ENCODE measurements at places on chromosomes 4 and X. TPM values are rescaled to one million over a fixed set of nuclear protein-coding genes. Genes with fewer than 3 reads are reported as not detected.

DNA sequence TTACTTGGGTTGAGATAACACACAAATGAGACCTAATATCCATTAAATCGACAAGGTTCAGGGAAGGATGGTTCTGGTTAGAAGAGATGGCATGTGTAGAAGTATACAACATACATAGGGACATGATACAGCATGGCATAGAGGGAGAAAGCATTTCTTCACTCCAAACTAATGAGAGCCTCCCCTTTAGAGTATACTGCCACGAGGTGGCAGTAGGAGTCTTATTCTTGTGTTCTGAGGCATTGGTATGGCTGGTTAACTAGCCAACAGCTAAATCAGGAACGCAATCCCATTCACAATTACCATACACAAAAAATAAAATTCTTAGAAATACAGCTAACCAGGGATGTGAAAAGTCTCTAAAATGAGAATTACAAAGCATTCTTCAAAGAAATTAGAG, 29.1 kb upstream of the TRO start:
- peak; percentile 74 for ATAC-seq

DNA sequence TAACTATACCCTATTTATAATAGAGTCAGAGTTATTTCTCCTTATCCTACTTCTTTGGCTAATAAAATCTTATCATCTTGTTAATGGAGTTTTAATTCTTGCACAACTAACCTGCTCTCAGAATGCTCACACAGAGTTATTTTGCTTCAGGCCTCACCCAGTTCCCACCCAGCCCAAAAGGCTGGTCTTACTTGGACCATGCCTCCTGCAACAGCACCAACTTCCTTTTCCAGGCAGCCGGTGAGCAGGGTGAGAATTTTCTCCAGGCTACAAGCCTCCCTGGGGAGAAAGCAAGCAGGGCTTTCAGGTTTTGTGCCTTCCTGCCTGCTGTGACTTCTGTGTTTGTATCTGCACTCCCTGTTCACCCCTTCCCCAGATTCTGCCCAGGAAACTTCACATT, 29.1 kb upstream of the BANK1 start:
- ATAC-seq: no peak

- no peak for ATAC-seq
Observed at GRCh38 chr4:25481648-25482047, 104.6 kb downstream of the ANAPC4 start.

The DCAF12L2 gene
- 3.4 TPM for total RNA-seq

DNA sequence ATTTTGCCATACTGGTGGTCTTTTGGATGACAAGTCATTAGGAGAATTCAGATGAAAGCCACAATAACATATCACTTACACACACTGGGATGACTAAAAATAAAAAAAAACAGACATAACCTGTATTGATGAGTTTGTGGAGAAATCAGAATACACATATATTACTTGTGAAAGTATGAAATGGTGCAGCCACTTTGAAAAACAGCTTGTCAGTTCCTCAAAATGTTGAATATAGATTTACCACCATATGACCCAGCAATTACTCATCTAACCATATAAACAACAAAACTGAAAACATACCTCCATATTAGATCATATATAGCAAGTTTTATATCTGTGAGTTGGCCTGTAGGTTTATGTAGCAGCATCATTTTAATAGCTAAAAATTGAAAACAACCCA, 608.7 kb downstream of the TLL1 start:
- no peak for ATAC-seq

DNA sequence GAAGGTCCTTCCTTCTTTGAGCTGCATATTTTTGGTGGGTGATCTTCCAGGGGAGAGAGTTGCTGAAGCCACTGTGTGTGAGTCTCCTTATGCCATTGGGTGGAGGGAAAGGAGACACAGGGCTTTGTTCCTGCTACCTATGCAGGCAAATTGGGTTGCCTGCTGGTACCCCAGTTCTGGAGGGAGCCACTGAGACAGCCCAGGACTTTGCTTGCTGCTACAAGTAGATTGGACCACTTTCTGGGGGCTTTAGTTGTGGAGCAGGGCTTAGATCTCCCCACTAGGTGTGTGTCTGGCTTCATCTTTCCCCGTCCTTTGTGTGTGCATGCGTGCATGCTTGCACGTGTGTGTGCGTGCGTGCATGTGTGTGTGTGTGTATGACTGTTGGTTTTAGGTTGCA, 10.0 kb downstream of the CITED1 start:
- ATAC-seq: no peak

GRCh38 chrX:10932842-10933440, 178.2 kb upstream of the HCCS start:
- no peak for ATAC-seq

DNA sequence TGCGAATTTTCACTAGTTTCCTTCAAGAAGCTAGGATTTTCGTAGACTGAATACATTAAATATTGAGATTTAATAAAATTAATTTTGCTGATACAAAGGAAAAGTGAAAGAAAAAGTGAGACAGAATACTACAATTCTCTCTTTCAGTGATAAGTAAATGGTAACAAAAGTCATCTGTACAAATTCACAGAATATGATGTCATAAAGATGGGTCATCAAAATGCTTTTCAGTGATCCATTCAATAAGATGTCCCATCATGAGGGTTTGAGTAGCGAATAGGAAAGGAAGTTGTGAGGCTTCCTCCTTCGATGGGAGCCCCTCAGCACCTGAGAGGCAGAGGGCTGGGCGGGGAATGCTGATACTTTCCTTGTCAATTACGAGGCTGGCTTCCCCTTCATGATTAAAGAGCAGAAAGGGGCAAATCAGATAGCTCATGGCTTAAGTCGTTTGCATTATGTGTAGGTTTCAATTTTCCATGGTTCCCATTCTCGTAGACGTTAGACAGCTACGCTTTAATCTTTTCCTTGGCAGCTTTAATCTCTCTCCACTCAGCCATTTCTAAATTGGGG, 108.8 kb upstream of the SORBS2 start:
- no peak for ATAC-seq

DNA sequence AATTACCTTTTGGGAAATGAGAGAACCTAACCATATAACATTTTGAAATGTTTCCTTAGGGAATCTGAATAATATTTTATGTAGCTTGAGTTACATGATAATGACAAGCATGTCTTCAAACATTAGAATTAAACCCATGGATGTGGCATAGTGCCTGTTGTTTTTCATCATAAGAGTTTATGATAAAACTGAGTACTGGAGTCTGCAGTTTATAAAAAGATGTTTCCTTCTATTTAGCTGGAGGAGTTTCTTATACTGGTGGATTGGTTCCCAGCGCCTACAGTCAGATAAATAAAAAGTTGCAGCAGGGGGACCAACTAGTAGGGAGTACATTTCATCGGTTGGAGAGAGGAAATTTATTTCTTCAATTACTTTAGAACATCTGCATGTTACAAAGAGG, 70.1 kb upstream of the PCDH18 start:
- no peak for ATAC-seq

The NKX3-2 gene
- 0.43 TPM for total RNA-seq

The GAGE2A gene
- total RNA-seq: not detected

DNA sequence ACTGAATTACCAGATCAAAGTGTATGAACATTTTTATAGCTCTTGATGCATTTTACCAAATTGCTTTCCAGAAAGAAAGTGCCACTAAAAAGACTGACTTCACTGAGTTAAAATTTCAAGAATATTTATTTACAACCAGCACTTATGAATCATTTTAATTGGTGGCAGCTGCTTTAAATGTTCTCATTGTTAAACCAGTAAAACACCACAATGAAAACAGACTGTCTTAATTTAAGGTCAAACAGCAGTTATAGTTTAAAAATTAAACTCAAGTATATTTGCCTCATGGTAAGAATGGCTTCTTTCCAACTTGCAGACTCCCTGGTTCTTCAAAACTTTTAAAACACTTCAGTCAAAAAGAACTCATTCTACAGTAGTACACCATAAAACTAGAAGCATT, 36.9 kb downstream of the AMMECR1 start:
- ATAC-seq: no peak

The FMR1NB gene
- not detected for total RNA-seq

DNA sequence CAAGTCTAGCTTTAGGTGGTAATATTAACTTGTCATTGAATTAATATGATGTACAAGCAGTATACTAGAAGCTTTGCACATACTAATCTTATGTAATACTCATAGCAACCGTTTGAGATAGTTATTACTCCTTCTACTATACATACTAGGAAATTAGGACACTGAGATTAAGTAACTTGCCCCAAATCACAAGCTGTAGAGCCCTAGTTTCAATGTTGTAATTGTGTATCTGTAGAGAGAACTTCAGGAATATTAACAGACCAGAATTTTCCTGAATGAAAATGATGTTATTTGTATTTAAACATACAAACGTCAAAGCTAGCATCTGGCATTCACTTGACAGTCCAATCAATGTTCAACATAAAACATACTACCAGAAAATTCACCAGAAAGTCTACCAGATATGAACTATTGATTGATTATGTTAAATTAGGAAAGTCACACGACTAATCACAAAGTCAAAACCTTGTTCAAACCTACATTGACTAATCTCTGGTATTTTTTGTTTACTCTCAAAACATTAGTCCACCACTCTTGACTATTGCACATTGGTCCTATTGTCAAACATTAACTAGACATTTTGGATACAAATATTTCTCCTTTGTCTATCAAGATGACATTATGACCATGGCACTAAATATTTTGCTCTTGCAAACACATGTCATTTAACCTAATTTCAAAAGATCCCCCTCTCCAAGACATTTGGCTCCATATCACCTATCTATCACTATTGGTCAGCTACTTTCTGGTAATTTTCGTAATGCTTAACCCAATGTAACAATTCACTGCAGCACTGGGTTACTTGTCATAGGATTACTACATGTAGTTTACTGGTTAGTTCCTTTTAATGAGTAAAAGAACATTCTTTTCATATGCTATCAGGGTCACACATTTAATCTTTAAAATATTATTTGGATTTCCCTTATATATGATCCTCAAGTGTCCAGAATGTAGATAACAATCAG, 100.7 kb downstream of the GPC3 start:
- ATAC-seq: no peak

The KLF8 gene
- 26.6 TPM for total RNA-seq

The IDS gene
- total RNA-seq: 55.4 TPM

- ATAC-seq: peak; percentile 65
Observed at GRCh38 chr4:1592068-1592708, 91.9 kb downstream of the FAM53A start.

The RLIM gene
- total RNA-seq: 48.0 TPM

DNA sequence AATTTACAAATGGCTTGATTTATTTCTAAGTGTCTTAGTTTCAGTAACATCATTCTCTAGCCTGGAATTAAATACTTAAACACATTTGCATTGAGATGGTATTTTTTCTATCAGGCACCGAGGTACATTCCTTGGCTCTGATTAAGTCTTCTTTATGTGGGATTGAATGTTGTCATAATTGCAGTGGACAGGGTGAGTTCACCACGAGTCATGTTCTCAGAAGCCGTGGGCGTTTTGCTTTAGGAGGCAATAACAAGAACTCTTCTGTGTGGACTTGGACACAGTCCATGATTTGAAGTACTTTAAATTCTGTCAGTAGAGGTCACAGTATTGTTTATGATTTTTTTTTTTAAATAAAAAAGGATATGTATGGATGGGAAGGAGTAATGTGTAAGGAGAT, 57.1 kb upstream of the EFHC2 start:
- peak; percentile 43 for ATAC-seq

DNA sequence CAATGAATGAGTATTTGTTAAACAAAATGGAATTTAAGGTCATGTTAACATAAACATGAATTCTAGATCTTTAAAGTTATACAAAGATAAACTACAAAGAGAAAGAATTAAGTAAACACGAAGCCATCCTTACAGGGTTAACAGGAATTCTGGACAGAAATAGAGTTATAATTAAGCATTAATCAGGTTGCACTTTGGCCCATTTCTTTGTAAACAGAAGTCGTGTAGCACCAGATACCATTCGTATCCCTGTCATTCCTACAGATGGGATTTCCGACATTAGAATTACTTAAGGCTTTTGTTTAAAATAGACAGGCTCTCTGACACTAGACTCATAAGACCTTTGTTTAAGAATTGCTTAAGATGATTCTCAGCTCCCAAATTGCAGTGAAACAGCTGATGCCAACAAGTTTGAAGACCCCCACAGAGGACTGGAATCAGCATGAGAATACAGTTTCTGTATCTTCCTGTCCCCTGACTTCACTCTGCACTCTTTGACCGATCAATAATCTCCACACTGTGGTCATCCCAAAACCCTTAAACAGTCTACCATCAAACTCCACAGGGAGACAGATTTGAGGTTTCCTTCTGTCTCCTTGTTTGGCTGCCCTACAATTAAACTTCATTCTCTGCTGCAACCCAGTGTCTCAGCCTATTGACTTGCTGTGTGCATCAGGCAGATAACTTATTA, 22.3 kb upstream of the TMEM150C start:
- ATAC-seq: no peak

The XAGE1A gene
- total RNA-seq: not detected

DNA sequence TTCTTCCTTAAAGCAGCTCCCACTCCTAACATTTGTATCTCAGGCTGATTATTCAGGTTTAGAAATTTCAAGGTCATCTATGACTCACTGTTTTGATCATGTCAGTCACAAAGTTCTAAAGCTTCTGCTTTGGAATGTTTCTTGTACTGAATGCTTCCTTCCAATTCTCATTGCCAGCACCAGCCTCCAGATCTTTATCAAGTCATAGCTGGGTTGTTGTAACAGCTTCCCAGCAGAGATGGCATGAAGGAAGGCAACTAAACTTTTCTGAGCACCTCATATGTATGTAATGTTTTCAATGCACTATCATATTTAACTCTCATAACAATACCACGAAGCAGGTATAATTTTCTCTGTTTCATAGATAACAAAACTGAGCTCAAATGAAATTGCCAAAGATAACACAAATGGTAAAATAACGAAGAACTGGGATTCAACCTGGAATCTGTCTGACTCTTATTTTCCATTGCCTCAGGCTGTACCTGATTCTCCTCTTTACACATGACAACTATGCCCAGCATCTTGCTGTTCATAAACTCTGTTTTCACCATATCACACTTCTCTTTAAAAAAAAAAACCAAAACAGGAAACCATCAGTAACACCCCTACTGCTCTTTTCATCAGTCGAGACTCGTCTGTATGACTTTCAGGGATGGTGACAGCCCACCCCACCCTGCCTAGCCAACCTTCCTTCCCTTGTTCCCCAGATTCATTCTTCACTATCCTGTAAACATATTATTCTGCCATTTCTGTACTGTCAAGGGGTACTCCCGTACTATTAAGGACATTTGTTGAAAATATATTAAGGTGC, 13.4 kb downstream of the TRPC3 start:
- ATAC-seq: no peak

DNA sequence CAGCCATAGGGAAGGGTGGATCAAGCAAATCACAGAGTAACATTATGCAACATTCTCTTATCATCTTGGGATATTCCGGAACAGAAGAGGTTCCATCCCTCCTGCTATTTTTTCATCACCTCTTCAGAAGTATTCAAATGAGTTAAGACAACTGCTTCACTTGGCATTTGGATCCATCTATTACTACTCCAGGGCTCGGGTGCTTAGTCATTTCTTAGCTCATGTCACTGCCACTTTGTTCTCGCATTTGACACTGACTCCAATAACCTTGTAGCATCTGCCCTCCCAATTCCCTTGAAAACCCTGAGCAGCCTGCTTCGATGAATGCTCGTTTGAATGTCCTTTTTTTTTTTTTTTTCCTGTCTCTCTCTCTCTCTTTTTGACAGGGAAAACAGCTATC, 114.9 kb downstream of the PPARGC1A start:
- peak; percentile 83 for ATAC-seq

All from motor neuron (in vitro differentiated cells).